ENCODE measurements at places on chromosomes 3 and 15.

- DNase-seq, result no peak
These were observed 14.1 kb downstream of the ACAA1 start for GRCh38 chr3:38122712-38123290.

DNA sequence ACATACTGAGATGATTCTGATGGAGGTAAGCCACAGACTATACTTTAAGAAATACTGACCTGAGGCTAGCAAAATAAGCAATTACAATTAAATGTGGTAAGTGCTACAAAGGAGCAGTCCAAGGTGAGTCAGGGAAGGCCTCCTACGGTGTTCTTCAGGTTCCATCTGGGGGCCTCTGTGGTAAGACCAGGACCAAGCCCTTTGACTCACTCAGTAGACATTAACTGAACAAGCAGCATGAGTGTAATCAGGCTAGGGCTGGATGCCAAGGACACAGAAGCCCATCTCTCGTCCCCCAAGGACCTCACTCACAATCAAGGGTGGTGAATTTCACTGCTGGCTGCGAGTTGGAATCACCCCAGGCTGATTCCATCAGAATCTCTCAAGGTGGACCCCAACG is 37.3 kb downstream of the DZIP1L start:
- no peak for DNase-seq

GRCh38 chr15:43214592-43215295 is 6.1 kb downstream of the EPB42 start:
- no peak for DNase-seq

- DNase-seq, result peak; percentile 27
These were observed 127.8 kb downstream of the HCN4 start for GRCh38 chr15:73240866-73241499.

- DNase-seq, result no peak
These were observed 79.0 kb downstream of the NEDD4 start for GRCh38 chr15:55914446-55914845.

- DNase-seq, result peak; percentile 54
These were observed 54.7 kb upstream of the GK5 start for GRCh38 chr3:142279965-142280590.

- no peak for DNase-seq
These were observed 300.5 kb upstream of the IGF1R start for GRCh38 chr15:98347866-98348265.

DNA sequence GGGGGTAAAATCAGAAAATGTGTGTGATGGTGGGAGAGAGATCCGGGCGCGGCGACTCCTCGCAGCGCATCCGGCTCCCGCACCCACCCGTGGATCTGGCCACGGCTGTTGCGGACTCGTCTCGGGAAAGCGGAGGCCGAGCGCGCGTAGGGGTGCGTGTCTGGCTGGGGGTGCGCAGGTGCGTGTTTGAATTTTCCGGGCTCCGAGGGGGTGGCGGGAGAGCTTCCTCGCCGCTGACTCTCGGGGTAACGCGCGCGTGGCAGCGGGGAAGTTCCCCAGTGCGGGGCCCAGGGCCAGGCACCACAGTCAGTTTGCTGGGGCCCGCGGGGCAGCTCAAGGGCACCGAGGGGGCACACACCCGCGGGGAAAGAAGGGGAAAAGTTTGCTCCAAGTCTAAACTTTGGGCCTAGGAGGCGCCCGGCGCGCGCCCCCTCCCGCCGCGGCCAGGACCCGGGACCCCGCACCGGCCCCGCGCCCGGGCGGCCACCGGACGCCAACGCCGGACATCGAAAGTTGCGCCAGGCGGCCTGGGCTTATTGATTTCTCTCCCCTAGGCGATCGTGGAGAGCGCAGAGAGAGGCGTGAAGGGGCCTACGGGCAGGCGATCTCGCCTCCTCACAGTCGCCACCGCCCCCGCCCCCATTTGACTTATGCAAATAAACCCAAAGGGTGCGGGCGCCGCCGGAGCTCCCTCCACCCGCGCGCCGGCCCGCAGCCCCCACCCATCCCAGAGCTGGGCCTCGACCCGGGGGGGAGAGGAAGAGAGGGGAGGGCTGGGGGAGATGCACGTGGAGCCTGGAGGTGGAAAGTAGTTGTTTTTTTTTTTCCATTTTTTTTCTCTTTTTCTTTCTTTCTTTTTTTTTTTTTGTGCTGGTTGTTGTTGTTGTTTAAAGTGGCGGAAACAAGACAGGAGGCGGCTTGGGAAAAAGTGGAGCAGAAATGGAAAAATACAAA is 639 bp downstream of the FOXP1 start:
- no peak for DNase-seq

DNA sequence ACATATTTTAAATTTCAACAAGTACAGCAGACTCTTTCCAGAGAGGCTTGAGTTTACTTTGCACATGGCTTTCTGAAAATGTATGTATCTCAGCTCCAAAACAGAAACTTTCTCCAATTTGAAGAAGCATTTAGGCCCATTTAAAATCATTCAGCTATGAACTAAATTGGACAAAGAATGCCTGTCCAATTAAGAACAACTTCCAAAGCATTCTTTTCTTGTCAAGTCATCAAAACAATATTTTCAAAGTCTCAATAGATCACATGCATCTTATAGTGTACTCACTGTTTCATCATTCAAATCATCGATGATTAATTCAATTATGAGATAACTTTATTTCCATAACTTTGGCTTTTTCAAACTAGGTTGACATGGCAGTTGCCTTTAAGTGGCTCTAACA is 95.2 kb downstream of the KBTBD8 start:
- DNase-seq, result no peak

- DNase-seq, result no peak
These were observed 96.6 kb upstream of the LIMD1 start for GRCh38 chr3:45497963-45498362.

DNA sequence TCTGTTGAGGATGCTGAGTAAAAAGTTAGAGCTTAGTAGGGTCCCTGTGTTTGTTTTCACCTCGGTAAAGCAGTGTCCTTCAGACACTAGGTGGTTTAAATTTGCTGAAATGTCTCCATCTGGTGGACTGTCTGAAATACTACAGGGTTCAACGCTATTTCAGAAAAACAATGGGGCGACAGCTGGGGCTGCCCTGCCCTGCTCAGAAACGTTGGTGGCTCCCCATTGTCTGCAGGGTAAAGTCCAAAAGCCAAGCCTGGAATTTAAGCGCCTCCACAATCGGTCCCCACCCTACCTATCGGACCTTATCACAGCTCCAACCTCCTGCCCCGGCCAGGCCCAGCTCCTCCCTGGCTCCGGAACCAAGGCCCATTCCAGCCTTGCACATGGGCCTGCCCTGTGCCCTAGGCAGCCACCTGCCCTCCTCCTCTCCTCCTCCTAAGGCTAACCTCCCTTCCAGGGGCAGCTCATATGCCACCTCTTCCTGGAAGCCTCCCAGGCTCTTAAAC is 4.3 kb upstream of the TSEN2 start:
- no peak for DNase-seq

GRCh38 chr3:45966371-45966791 is 23.1 kb downstream of the CXCR6 start:
- DNase-seq, result no peak

GRCh38 chr15:48592933-48593332 is 52.6 kb downstream of the FBN1 start:
- no peak for DNase-seq

DNA sequence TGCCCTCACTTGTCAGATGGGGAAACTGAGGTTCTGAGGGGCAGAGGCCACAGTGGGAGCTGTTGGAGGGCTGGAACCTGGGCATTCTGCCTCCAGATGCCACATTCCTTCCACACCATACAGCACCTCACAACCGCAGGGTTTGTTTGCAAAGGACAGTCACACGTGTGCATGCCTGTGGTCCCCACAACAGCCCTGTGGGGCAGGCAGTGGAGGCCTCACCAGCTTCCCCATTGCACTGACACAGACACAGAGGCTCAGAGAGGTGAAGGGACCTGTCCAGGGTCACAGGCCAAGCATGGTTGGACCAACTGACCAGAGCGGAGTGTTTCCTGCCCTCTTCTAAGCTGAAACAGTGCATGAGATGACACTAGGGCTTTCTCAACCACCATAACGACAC is 75.2 kb upstream of the SEC13 start:
- DNase-seq, result no peak

DNA sequence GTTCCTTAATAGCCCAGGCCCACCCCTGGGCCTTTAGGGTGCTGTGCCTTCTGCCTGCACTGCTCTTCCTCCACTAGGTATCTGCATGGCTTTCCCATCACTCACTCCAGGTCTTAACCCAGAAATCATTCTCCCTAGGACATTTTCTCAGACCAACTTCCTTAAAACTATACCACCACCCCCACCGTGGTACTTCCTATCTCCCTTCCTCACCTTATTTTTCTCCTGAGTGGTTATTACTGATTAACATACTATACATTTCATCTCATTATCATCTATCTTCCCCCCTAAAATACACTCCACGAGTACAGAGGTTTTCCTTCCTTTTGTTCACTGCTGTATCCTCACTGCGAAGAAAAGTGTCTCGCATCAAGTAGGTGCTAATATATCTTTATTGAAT is 115.2 kb downstream of the ANO10 start:
- DNase-seq, result no peak

DNA sequence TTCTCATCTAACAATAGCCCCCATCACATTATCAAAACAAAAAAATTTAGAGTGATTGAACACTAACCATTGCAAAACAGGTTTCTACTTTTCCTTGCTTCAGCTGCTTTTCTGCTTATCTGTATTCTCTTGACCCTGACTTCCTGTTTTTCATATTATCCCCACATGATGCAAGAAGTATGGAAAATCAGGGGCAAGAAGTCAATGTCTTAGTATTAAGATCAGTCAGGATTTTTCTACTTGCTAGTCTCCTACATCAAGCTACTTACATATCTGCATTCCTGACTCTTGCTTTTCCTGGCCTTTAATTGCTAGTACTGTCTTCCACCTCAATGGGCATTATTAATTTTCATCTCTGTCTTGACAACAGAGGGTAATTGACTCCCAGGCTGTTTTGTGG is 300.2 kb downstream of the OTOL1 start:
- DNase-seq, result no peak

DNA sequence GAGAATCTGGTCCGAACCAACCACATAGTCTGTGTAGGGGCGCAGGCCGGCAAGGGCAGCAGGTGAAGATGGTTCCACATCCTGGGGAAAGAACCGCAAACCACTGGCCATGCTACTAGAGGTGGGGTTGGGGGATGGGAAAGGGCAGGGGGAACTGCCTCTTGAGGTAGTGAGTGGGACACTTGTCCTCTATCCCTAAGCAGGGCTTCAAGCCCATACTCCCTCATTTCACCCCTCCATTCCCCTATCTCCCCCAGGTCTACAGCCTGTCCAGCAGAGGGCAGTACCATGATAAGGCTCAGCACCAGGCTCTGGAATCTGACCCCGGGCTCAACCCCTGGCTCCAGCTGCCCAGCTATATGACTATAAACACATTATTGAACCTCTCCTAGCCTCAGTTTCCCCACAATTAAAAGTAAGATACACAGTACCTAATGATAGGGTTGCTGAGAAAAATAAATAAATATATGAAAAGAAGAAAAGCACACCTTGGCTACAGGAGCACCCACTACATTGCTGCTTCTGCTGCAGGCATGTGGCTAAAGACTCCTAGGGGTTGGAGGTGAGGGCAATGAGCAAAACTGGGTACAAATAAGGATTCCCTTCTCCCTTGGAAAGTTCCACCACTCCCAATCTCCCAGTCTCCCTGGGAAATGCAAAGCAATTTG is 6.3 kb downstream of the GORASP1 start:
- DNase-seq, result no peak

- no peak for DNase-seq
These were observed 199.4 kb upstream of the PPP2R3A start for GRCh38 chr3:135766115-135766514.

DNA sequence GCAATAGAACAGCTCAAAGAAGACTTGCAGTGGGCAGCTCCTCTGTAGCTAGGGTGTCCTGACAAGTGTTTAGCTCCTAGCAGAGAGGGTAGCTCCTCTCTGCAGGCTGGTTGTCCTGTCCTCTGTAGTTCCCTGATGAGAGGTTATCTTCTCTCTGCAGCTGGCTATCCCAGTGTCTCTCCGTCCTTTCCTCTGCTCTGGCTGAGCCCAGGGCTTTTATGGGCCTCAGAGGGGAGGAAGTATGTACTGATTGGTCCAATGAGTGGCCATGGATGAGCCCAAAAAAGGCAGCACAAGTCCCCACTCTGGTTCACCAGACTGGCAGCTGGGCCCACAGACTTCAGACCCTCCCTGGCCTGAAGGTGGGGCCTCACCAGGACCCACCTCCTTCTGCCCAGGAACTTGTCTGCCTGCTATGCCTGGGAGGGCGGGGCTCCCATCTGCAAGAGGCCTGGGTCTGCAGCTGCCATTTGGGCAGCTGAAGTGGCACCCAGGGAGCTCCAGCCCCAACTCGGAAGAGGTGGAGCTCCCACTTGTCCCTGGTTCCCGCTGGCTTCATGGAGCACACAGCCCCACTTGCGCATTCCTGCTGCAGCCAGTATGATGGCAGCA is 27.2 kb upstream of the MEX3B start:
- no peak for DNase-seq

- no peak for DNase-seq
These were observed 639 bp downstream of the NIPA1 start for GRCh38 chr15:22786868-22787698.

- no peak for DNase-seq
These were observed 1.8 kb downstream of the RCCD1 start for GRCh38 chr15:90956274-90957030.

GRCh38 chr3:42638339-42638842 is 15.1 kb upstream of the ZBTB47 start:
- no peak for DNase-seq

DNA sequence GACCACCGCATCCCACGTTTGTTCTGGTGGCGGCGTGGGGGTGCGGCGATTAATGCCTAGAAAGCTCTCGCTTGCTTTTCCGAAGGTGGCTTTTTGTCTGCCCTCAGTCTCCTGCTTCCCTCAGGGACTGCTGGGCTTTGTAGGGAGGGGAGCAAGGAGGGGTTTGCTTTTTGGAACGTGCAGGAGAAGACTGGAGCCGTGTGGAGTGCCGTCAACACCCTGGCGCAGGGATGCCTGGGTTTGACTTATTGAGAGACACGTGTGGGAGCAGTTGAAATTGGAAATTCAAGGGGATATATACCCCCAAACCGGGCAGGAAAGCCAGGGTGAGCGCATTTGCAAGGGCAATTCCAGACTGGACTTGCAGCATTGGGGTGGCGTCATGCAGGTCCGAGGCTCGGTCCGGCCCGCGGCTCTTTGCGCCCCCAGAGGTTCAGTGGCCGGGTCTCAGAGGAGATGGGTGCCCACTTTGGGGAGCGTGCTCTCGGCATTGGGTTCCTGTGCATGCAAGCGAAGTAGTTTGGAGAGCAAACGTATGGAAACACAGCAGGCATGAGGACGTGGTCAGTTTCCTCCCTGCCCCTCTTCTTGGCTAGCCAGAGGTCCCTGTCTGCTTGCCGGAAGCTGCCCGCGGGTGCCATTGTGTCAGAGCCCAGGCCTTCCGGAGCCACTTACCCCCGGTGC is 2.1 kb downstream of the EPHB1 start:
- no peak for DNase-seq

GRCh38 chr3:142828703-142829305 is 60.1 kb downstream of the PCOLCE2 start:
- peak; percentile 34 for DNase-seq

- DNase-seq, result no peak
These were observed 56.3 kb downstream of the PDZRN3 start for GRCh38 chr3:73568371-73568862.

DNA sequence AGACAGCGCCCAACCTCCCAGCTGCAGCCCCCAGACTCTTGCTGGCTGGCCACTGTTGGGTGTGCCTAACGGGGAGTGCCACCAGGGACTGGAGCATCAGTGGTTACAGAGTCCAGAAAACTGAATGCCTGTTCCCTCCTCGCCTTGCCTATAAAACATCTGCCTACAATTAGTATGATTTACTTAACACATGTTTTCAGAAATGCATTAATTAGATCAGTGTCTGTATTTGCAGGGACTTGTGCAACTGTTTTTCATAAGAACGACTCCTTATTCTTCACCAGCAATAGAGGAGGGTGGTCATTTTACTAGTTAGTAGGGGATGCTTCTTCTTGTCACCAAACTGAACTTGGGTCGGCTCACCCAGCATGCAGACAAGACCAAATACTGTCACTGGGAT is 248.7 kb downstream of the GABRG3 start:
- DNase-seq, result no peak
